ENCODE measurements at places on chromosomes 6 and 20. TPM values are rescaled to one million over a fixed set of nuclear protein-coding genes. Genes with fewer than 3 reads are reported as not detected.
A peak's percentile ranks its signal among the peaks of the same experiment; 100 is the strongest.

GRCh38 chr6:9335431-9335830 lies 900.1 kb upstream of the SLC35B3 start:
- no peak for DNase-seq

DNA sequence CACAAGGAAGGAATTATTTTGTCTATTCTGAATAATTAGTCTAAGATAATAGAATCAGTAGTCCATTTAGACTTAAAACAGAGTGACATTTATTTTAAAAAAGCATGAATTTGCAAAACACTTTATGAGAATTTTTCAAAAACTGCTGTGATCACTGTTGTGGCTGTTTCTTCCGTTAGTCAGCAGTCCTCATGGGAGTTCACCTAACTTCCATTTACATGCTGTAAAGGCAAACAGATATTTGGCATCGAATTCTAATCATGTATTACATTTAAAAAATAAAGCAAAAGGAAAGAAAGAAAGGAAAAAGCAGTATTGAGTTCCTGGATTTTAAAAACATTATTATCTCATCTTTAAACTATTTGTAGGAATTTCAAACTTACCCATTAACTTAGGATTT lies 111.8 kb downstream of the MTHFD1L start:
- no peak for DNase-seq

GRCh38 chr6:150659046-150659763 lies 59.5 kb downstream of the PLEKHG1 start:
- peak; percentile 66 for DNase-seq

GRCh38 chr6:44298055-44298803 lies 14.9 kb downstream of the AARS2 start:
- DNase-seq, result no peak

DNA sequence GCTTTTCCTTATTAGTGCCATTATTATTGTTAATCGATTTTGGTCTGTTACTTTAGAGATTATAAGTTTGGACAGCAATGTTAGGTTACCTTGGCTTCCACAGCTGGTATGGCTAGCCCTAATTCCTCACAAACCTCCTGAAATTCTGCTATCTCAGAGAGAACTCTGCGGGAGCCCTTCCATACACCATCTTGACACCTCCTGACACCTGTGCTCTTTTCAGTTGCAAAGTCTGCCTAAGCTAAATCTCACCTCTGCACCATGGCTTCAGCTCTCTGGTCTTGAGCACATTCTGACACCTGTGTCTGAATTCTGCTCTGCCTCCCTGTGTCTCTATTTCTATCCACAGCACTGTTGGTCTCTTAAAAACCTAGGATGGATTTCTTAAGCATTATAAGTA lies 106.5 kb downstream of the DCDC2 start:
- DNase-seq, result no peak

GRCh38 chr6:150723857-150724256 lies 124.2 kb downstream of the PLEKHG1 start:
- no peak for DNase-seq

GRCh38 chr6:71252410-71252809 lies 36.2 kb upstream of the OGFRL1 start:
- DNase-seq, result no peak

- DNase-seq, result no peak
Measured at GRCh38 chr6:148617530-148617929, 129.3 kb upstream of the UST start.

- peak; percentile 64 for DNase-seq
Measured at GRCh38 chr6:142329486-142330113, 27.8 kb downstream of the ADGRG6 start.

GRCh38 chr6:71420693-71421328 lies 132.2 kb downstream of the OGFRL1 start:
- peak; percentile 89 for DNase-seq

DNA sequence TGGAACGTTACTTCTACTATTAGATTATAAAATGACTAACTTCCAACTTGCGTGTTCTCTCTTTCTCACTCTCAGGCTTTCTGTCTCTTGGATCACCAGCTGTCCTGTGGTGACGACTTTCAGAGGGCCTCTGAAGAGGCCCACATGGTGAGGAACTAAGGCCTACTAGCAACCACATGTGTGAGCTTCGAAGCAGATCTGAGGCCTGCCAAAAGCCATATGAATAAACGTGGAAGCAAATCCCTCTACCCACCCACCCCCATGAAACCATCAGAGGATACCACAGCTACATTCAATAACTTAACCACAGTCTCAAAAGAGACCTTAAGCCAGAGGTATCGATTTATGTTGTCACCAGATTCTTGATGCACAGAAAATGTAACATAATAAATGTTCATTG lies 13.5 kb upstream of the BMP5 start:
- DNase-seq, result no peak

GRCh38 chr6:131061041-131061750 lies 1.8 kb downstream of the EPB41L2 start:
- DNase-seq, result no peak

DNA sequence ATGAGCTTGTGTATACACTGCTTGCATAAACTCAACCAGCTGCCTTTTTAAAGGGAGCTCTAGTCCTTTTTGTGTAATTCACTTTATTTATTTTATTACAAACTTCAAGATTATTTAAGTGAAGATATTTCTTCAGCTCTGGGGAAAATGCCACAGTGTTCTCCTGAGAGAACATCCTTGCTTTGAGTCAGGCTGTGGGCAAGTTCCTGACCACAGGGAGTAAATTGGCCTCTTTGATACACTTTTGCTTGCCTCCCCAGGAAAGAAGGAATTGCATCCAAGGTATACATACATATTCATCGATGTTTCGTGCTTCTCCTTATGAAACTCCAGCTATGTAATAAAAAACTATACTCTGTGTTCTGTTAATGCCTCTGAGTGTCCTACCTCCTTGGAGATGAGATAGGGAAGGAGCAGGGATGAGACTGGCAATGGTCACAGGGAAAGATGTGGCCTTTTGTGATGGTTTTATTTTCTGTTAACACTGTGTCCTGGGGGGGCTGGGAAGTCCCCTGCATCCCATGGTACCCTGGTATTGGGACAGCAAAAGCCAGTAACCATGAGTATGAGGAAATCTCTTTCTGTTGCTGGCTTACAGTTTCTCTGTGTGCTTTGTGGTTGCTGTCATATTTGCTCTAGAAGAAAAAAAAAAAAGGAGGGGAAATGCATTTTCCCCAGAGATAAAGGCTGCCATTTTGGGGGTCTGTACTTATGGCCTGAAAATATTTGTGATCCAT lies 15.3 kb downstream of the TNFAIP3 start:
- no peak for DNase-seq

GRCh38 chr6:19041906-19042305 lies 654.8 kb downstream of the RNF144B start:
- DNase-seq, result no peak

- DNase-seq, result no peak
Measured at GRCh38 chr6:141541581-141542324, 591.0 kb upstream of the GJE1 start.

- DNase-seq, result no peak
Measured at GRCh38 chr6:4864519-4864918, 88.3 kb downstream of the CDYL start.

DNA sequence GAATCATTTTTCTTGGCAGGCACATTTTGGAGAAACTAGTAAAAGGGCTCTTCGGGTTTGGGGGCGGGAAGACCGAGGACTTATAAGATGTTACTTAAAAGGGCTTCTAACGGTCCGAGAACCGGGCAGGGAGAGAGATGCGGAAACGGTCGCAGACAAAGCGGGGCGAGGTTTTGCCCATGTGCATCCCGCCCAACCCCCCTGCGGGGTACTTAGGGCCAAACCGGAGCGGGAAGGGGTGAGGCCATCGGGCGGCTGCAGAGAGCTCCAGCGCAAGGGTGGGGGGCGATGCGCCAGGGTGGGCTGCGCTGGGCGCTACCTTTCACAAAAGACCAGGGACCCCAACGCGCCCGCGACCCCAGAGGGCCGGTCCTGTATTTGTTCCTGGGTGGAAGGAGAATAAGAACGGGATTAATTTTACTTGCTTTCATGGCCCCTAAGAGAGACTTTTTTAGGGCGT lies 616 bp downstream of the TUBB start:
- no peak for DNase-seq

- DNase-seq, result no peak
Measured at GRCh38 chr6:80433010-80433672, 326.7 kb downstream of the BCKDHB start.

GRCh38 chr20:46507760-46508407 lies 5.5 kb downstream of the ZNF334 start:
- no peak for DNase-seq

DNA sequence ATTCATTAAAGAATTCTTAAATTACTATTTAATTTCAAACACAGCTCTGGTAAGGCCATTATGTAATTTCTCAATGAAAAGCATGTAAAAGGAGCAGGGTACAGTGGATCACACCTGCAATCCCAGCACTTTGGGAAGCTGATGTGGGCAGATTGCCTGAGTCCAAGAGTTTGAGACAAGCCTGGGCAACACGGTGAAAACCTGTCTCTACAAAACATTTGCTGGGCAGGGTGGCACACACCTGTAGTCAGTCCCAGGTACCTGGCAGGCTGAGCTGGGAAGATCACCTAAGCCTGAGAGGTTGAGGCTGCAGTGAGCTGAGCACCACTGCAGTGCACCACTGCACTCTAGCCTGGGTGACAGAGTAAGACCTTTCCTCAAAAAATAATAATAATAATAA lies 37.4 kb downstream of the MDN1 start:
- peak; percentile 49 for DNase-seq

- peak; percentile 91 for DNase-seq
Measured at GRCh38 chr6:73722318-73723060, 26.5 kb downstream of the CD109 start.

DNA sequence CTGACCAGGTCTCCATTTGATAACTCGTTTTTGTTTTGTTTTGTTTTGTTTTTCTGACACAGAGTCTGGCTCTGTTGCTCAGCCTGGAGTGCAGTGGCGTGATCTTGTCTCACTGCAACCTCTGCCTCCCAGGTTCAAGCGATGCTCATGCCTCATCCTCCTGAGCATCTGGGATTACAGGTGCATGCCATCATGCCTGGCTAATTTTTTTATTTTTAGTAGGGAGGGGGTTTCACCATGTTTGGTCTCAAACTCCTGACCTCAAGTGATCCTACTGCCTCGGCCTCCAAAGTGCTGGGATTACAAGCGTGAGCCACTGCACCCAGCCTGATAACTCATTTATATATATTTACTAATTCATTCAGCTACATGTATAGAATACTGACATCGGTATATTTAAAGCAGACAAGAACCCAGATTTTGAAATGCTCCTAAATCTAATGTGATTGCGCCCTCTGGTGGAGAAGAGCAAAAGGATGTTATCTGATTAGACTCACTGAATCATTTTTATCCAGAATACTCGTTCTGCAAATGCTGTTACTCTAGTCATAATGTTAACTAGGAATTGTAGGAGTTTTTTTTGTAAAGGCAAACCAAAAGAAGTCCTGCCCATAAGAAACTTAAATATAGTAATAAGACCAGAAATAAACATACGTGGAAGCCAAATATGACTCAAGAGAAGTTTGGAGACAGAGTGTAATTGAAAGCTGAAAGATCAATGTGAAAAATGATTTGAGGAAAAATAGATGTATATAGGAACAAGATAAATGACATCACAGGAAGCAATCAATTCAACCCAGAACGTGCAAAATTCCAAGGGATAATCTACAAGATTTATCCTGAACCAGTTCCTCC lies 5.3 kb upstream of the COL12A1 start:
- DNase-seq, result peak; percentile 59

GRCh38 chr20:43658069-43658722 lies 8.7 kb upstream of the MYBL2 start:
- no peak for DNase-seq

DNA sequence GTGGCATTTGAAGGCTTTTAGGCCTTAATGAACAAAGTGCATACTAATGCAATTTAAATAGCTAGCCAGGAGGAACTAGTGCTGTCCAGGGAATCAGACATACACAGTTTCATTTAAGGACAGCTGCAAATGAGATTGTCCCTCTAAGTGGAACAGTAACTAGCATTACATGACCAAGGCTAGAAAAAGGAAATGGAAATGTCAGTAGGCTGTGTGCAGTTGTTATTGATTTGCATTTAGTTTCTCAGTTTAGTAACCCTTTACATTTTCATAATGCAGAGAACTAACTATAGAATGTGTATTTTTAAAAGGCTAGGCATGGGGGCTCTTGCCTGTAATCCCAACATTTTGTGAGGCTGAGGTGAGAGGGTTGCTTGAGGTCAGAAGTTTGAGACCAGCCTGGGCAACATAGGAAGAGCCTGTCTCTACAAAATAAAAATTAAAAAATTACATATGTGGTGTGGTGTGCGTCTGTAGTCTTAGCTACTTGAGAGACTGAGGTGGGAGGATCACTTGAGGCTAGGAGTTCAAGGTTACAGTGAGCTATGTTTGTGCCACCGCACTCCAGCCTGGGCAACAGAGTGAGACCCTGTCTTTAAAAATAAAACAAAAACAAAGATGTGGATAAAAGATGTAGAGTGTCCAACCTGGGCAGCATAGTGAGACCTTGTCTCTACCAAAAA lies 468.0 kb downstream of the UTRN start:
- no peak for DNase-seq

GRCh38 chr6:39706819-39707335 lies 18.3 kb downstream of the KIF6 start:
- no peak for DNase-seq

DNA sequence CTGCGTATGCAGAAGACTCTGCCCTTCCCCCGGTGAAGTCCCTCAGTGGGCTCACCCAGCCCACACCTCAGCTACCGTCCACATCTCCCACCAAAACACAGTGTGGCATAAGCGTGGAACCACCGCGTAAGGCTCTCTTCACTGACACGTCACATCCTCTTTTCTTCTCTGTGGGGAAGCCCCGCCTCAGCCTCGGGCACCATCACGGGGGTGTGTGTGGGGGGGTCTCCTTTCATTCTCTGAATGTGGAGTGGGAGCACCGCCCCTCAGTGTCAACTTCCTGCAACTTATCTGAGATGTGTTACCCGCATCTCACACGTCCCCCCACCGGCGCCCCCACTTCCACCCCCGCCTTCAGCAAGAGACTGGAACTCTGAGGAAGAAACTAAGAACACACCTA lies 388.4 kb upstream of the JARID2 start:
- no peak for DNase-seq

The FAM162B gene
- not detected for total RNA-seq

The PRSS35 gene
- total RNA-seq, result not detected

The BMP6 gene
- 2.6 TPM for total RNA-seq

The FAM184A gene
- total RNA-seq, result 0.26 TPM

The CLDN20 gene
- not detected for total RNA-seq

The TP53TG5 gene
- total RNA-seq, result not detected

The GPR6 gene
- total RNA-seq, result not detected

The PNLDC1 gene
- total RNA-seq, result 0.26 TPM

The SMLR1 gene
- total RNA-seq, result not detected

The TAAR8 gene
- total RNA-seq, result not detected

The MUC21 gene
- 0.53 TPM for total RNA-seq

The ME1 gene
- total RNA-seq, result 37.6 TPM

The NFATC2 gene
- not detected for total RNA-seq

The BTN2A1 gene
- total RNA-seq, result 4.7 TPM
